Activated CD4-positive, alpha-beta T cell treated with anti-CD3 and anti-CD28 coated beads, Interleukin-2, amount 10 ng/mL, durations not matched to agents 7 days and 5 days (primary cell): ENCODE measurements at places on chromosomes 13 and 19. TPM values are rescaled to one million over a fixed set of nuclear protein-coding genes. Genes with fewer than 3 reads are reported as not detected.

DNA sequence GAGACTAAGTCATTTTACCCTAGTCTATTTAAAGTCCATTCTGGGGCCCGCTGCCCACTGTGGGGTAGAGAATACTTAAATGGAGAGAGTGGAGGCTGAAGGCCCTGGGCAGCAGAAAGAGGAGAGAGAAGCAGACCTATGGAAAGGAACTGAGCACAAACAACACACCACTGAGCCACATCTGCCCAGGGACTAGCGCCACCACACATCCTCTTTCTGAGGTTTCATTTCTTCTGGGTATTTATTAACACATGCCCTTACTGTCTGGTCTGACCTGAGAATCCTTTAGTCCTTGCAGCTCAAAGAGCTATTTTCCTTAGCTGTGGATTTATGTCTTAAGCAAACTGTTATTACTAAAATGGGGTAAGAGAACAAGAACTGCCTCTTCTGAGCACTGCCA is 154.0 kb downstream of the NALCN start:
- DNase-seq, result no peak

DNA sequence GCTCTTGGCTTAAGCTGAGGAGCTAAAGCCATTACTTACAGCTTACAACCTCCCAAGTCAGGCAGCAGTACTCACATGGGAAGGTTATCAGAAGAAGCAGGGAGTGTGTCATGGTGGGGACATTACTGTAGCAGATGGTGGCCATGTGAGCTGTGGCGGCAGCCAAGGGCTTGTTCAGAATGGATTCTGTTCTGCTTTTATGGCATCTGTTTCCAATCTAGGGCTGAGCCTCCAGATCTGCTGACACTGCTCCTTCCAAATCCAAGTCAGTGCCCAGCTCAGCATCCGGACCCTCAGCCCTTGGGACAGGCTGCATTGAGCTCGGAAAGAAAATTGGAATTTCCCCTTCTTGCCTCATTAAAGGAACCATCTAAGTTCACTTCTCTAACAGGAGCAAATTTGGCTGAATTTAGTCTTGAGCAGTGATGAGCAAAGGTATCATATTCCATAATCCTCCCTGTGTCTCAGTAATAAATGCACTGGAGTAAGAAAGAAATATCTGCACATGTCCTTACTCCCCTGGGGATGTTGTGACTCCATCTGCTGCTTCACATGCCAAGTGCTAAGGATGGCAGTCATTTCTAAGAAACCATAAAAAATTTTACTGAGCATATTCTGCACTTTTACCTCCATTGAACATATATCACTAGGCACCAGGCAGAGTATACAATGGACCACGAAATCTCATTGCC is 73.9 kb downstream of the KCTD12 start:
- no peak for DNase-seq

- no peak for DNase-seq
Observed at GRCh38 chr13:36332986-36333385, 13.2 kb downstream of the SPART start.

GRCh38 chr13:33745370-33746324 is 72.3 kb upstream of the RFC3 start:
- no peak for DNase-seq

GRCh38 chr19:2429917-2430535 is 2.6 kb upstream of the TIMM13 start:
- DNase-seq, result no peak

DNA sequence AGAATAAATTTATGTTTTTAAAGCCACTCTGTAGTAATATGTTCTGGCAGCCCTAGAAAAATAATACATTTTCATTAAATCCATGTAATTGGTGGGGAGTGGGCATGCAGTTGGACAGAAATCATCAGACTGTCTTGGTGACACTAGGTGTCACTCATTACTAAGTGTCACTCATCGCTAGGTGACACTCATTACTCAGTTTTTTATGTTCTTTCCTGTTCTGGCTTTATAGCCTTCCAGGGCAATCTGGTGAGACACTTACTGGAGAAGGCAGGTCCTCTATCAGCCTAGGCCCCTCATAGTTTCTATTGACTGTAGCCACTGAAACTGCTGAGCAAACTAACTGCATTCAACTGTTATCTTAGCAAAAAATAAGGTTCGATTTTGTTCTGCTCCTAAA is 542.1 kb downstream of the SLITRK1 start:
- no peak for DNase-seq

GRCh38 chr13:44908712-44909111 is 80.6 kb downstream of the NUFIP1 start:
- DNase-seq, result no peak

DNA sequence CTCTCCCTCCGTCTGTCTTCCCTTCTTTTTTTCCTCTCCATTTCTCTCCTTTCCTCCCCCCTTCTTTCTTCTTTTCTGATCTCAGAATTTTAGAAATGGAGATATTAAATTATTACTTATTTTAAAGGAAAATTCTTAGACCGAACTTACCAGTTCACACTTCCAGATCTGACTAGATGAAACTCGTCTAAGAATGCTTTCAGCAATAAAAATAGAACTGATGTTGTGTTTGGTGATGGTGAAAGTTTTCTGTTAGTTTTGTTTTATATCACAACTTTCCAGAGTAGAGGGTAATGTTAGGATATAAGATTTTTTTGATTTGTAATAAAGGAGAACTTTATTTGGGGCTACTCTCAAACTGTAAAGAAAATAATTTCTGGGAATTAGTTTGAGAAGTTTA is 29.9 kb downstream of the UCHL3 start:
- no peak for DNase-seq

GRCh38 chr19:45164577-45165335 is 4.0 kb upstream of the NKPD1 start:
- DNase-seq, result peak; percentile 46

GRCh38 chr19:55352549-55353145 is 1.9 kb downstream of the COX6B2 start:
- DNase-seq, result no peak

DNA sequence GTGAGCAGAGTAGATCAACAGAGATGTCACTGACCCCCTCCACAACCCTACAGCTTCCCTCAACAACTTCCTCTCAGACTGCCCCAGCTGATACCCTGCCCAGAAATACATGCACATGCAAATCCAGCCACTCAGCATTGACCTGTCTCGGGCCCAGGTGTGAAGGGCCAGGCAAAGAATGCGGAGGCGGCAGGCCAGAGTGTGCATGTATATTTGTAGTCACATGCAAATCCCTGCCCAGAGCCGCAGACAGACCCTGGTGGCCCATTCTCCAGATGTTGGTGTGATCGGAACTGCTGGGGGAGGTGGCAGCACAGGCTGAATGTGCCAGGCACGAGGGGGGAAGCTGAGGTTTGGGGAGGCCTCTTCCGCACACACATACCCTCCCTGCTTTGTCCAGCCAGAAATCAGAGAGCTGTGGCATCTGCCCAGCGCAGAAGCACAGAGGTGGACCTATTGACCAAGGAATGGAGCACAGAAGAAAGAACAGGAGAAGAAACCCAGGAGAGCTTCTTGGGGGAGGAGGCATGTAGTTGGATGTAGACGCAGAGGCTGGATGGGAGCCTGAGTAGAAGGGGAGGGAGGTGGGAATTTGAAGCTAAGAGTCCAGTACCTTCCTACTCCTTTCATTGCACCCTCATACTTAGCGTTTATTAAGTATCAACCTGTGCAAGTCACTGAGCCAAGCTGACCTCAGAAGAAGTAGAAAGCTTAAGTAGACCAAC is 14.4 kb downstream of the MEF2B start:
- no peak for DNase-seq

- DNase-seq, result no peak
Observed at GRCh38 chr19:16293118-16294091, 31.2 kb upstream of the KLF2 start.

DNA sequence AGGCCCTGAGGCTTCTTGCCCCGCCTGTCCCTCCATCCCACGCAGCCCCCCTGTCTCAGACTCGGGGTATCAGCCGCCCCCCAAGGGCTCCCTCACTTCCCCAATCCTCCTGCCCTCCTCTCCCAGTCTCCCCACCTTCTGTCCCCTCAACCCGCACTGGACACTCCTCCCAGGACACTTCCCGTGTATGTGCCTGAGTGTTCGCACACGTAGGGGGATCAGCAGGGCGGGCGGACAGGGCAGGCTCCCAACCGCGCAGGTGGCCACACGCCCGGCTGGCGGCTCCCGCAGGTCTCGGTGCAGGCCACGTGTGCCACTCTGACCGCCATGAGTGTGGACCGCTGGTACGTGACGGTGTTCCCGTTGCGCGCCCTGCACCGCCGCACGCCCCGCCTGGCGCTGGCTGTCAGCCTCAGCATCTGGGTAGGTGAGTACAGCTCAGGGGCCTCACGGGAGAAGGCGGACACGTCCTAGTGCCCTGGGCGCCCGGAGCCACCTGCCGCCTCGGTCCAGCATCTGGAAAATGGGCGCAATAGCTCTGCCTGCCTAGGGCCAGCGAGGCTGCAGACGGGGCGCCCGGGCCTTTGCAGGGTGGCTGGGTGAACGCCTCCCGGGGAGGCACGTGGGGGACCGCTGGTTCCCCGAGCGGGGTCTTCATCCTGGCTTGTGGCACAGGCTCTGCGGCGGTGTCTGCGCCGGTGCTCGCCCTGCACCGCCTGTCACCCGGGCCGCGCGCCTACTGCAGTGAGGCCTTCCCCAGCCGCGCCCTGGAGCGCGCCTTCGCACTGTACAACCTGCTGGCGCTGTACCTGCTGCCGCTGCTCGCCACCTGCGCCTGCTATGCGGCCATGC is 2.3 kb downstream of the KISS1R start:
- no peak for DNase-seq

GRCh38 chr19:2462635-2463421 is 6.1 kb upstream of the LMNB2 start:
- no peak for DNase-seq

Gene KLK3
- not detected for total RNA-seq

Gene SLC15A1
- not detected for total RNA-seq

Gene MADCAM1
- not detected for total RNA-seq

Gene APC2
- total RNA-seq, result 0.02 TPM

Gene AMER2
- not detected for total RNA-seq

Gene TSHZ3
- 1.8 TPM for total RNA-seq

Gene ATCAY
- total RNA-seq, result not detected

Gene SIAH3
- total RNA-seq, result 0.08 TPM

Gene FGF14
- total RNA-seq, result not detected
